Vagina (tissue), 2 donors: ENCODE measurements at places on chromosomes 7 and 10. TPM values are rescaled to one million over a fixed set of nuclear protein-coding genes. Genes with fewer than 3 reads are reported as not detected.

DNA sequence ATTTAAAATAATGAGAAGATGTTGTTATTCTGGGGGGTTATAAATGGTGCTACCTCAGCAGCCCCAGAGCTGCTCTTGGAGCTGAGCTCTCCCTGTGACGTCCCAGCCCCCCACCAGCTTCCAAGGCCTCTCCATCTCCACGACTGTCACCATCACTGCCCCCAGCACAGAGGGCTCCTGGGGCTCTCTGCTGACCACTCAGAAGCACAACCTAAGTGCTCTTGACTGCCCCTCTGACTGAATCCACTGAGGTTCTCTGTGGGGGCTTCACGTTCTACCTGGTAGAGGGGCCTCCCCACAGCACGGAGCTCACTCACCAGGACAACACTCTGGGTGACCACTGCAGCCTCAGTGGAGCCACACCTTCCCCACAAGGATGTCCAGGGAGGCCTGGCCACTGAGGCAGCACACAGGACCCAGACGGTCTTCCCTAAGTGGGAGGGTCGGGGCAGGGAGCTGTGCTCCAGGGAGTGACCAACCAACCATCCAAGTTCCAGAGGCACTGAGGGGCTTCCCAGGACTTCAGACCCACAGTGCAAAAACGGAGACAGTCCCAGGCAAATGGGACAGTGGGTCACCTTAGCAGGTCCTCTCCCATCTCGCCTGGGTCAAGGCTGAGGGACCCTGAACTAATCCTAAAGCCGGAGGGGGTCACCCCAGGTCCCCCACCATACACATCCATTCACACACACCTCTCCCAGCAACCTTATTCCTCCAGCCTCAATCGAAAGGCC is 121.0 kb upstream of the PPP2R2D start:
- DNase-seq = no peak

DNA sequence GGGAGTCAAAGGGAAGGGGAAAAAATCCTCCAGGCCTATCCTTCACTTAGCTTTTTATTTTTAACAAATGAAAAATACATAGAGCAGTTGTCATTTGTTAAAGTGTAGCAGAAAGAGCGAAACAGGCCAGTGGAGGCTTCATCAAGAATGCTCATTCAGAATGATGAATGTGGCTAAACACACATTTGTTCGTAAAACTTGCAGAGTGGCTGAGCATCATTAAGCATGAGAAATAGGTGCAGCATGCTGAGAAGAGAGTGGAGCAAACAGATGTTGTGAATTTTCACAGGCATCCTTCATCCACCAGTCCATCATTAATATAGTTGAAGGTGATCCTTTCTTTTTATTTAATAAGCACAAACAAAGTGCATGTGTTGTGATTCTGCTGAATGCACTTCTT is 407.6 kb downstream of the LRMDA start:
- no peak for DNase-seq

- no peak for DNase-seq
These were observed 48.9 kb downstream of the SNX10 start for GRCh38 chr7:26340476-26341018.

ZCWPW1 gene
- 5.9 TPM for total RNA-seq

- peak; percentile 88 for DNase-seq
These were observed 76.2 kb downstream of the VIPR2 start for GRCh38 chr7:159068488-159068811.

DNA sequence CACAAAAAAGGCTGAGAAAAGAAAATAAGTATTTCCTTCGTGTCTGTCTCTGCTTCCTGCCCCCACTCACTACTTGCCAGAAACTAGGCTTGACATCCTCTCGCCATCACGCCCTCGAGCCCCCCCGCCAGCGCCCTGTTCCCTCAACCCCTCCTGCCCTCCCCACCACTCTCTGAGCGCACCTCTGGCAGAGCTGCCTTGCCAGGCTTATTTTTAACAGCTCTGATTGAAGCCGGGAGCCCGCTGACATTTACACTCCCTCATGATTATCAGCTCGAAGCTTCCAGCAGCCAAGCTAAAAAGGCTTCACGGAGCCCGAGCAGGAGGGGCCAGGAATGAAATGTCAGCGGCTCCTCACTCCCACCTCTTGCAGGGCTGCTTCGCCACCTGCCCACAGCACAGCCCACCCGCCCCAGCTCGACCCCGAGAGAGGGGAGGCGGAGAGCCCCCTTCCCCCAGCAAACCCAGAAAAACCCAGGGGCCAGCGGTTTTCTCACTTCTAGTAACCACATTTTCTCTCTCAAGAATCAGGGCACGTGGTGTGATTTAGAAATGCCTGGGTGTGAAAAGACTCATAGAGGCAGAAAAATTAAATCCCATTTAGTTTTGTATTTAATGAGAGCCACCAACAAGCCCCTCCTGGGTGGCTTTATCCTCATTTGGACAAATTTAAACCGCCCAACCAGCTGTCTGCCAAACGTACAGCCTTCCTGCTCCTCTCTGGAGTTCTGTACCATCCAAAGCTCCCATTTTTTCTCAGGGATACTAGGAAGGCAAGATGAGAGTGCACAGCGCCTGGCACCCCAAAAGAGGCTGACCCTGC is 89.3 kb downstream of the SLIT1 start:
- DNase-seq = no peak
